Epithelial cell of esophagus (primary cell): ENCODE measurements at places on chromosomes 12 and 14.

DNA sequence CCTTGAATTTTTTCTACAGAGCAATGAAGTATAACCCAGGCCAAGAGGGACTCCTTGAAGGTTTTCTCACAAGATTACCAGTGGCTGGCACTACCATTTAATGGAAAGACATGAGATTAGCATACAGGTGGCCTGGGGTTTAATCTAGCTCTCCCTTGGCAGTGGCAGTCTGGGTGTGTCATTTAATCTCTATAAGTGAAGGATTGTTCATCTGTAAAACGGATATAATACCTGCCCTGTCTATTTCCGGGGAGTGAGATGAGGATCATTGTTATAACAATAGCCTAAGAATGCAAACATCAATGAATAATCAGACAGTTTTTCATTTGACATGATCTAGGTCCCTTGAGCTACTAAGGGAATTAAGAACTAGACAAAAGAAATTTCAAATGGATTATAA lies 168.7 kb upstream of the CPNE8 start:
- DNase-seq = peak; percentile 14

DNA sequence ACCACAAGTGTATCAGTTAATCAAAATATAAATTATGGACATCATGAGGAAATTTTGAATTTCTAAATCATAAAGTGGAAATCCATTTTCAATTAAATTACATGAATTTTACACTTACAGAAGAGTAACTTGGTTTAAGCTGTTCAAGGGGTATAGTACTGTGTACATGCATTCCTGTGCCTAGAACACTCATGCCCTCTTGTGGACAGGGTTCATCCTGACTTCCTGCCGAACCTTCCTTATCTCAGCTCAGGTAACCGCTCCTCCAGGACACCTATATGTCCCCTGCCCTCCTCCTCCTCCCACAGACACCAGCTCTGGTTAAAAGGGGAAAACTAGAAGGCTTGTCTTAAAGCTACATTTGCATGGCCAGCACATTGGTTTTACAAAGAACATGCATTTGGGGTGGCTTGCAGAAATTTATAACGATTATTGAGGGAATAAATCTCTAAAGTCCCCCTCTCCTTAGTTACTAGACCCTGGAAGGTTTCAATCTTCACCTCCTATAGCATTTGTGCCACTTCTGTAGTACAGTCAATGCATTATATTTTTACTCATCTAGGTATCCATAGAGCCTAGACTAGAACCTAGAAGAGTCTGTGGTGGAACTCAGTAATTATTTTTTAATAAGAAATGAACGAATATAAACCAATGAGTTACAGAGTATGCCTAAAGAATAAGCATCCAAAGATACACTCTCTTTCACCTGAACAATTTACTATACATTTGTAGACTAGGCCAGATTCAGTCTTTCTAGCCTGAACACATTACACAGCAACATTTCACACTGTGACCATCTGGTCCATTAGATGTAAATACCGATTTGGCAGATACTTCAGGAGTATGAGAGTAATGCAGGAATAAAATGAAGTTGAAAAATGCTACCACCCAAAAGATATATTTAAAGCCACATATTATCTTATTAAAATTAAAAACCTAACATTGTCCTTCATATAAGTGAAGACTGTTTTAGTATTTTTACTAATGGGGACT lies 345.6 kb downstream of the PAWR start:
- peak; percentile 71 for DNase-seq

DNA sequence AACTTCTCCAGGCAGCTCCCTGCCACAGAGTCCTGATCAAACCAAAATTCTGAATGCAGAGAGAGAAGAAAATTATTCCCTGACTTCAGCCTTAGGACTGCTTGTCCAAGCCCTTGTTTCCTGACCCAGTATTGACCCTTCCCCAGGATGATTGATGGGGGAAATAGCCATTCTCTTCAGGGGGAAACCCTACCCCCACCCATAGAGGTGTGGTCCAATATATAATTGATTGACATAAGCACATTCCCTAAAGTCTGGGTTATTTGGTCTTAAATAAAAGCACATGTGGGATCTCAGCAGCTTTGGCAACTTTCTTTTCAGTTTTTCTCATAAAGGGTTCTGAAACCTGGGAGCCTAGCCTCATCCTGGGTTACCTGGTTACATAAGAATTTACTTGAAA lies 201.2 kb upstream of the DDHD1 start:
- DNase-seq = no peak

DNA sequence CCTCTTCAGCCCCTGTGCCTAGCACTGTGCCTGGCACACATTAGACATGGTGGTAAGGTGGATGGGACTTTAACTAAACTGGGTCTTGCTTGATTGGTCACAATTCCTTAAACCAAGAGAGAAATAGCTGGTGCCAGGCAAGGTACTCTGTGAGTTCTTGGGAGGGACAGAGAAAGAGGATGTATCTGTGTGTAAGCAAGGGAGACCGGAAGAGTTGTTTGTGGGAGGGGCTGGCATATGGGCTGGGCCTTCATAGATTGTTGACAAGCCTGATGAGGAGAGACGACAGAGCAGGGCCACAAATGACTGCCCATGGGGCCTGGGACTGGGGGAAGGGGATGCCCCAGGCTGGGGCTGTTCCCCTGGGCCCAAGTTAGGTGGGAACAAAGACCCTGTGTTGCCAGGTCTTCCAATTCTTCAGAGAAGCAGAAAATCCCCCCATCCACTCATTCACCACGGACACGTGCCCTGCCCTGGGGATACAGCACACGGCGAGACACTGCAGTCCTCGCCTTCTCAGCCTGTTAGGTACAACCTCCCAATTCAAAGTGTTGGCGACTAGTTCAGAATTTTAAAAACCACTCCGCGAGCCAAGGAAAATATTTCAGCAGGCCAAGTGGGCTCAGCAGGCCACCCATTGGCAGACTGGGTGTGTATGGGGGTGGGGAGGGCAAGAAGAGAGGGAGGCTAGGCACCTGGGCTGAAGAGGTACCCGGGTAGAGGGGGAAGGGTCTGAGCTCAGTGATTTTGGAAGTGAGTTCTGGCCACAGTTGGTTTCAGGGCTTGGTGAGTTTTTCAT lies 11.4 kb upstream of the CYP46A1 start:
- DNase-seq = no peak

GRCh38 chr12:51871126-51871525 lies 16.8 kb upstream of the ANKRD33 start:
- no peak for DNase-seq

DNA sequence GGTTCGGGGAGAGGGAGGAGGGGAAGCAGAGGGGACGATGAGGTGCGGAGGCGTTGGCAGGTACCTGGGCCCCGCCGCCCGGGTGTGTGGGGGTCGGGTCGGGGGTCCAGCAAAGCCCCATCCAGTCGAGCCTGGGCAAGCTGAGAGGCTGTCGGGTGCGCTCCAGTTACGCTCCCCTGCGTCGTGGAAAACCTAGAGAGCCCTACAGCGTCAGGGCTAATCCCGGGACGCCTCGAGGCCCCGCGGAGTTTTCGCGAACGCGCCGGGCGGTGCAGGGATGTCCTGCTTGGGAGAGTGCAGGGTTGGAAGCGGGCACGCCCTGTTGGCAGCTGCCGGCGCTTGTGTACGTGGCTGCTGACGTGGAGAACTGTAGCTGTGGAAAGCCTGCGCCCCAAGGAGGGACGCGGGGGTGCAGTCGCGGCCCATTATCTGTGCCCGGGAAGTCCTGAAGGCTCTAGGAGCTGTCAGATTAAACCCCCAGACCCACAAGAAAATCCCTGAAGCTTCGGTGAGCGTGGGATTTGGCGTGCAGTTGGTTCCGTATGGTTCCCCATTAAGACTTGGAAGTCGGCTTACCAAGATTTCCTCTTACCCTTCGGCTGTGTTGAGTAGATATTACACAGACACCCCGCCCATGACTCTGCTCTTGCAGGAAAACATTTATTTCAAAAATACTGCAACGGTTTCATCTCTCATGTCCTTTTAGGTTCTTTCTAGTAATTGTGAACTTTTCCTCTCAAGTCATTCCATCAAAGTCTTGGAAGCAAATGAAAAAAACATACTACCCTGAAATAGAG lies 11.3 kb upstream of the SLC38A2 start:
- DNase-seq = peak; percentile 93

DNA sequence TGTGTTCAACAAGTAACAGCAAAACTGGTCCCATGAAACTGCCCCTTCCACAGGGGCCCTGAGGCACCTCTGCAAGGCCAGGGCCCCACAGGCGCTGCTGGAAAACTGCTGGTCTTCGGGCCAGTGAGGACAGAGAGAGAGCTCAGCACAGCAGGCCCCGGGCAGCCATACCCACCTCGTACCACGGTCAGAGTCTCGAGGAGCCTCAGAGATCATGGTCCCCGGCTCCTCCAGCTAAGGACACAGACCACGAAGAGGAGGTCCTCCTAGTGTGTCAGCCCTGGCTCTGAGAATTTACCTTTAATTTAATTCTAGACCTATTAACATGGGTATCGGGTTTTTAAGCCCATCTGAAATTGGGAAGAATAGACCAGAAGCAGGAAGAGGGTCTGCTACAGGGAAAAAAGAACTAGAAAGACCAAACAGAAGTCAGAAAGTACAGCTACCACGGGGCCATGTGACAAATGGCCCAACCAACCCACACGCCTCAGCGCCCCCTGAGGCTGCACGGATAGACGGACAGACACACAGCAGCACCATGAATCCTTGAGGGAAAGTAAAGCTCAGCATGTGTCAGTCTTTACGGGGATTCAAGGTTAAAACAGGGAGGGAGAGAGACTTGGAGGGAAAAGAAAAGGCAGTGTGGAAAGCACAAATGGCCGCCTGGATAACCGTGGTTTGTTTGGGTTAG lies 22.9 kb downstream of the ANKRD9 start:
- DNase-seq = no peak

GRCh38 chr14:23160924-23161522 lies 22.4 kb downstream of the SLC7A8 start:
- DNase-seq = peak; percentile 95

GRCh38 chr12:94677778-94678177 lies 27.4 kb upstream of the TMCC3 start:
- peak; percentile 93 for DNase-seq

DNA sequence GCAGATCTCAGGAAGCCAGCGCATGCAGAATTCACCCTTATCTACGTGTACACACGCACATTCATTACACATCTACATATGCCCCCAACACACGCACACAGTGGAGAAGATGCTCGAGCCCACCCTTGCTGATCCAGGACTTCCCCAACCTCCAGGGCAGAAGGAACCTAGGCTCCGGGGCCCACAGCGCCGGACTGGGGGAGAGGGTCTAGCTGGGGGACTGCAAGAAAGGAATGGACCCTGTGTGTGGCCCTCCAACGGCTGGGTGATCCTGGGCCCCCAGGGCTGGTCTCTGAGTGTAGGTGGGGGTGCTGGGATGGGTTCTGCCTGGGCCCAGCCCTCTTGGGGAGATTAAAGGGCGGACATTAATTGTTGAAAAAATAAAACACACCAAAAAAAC lies 128.1 kb upstream of the C14orf180 start:
- no peak for DNase-seq

- no peak for DNase-seq
Observed at GRCh38 chr12:91785655-91786498, 359.8 kb downstream of the BTG1 start.

GRCh38 chr12:48379794-48380193 lies 29.1 kb upstream of the ZNF641 start:
- peak; percentile 48 for DNase-seq

DNA sequence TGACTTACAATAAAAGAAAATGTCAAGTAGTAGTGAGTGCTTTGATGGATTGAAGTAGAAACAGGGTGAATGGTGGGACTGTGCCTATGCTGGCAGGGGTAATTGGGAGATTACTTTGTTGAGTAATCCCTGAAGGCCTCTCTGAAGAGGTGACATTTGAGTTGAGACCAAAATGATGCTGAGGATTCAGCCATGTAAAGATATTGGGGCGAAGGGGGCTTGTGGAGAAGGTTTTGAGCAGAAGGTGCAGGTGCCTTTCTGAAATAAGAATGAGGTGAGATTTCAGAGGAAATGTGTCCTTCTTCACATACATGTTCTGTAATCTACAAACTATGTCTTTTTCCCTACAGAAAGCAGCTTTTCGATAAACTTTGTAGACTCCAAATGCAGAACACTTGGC lies 8.0 kb downstream of the GNG2 start:
- no peak for DNase-seq

DNA sequence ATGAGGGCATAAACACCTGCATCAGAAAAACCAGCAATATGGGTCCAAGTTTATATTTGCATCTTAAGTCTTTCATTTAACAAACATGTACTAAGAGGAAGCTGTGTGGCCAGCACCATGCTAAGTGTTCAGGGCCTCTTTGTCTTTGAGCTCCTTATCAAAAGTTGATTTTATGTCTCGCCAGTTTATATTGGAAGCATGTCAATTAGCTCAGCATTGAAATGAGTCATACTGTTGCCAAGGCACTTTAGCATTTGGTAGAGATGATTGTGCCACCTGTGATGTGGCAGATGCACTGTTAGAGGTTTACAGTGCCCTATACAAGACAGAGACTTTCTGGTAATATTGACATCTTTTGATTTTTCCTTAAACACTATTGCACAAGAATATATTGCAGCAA lies 68.5 kb downstream of the BHLHE41 start:
- peak; percentile 62 for DNase-seq

GRCh38 chr12:109715310-109716091 lies 1.9 kb downstream of the FAM222A start:
- no peak for DNase-seq

DNA sequence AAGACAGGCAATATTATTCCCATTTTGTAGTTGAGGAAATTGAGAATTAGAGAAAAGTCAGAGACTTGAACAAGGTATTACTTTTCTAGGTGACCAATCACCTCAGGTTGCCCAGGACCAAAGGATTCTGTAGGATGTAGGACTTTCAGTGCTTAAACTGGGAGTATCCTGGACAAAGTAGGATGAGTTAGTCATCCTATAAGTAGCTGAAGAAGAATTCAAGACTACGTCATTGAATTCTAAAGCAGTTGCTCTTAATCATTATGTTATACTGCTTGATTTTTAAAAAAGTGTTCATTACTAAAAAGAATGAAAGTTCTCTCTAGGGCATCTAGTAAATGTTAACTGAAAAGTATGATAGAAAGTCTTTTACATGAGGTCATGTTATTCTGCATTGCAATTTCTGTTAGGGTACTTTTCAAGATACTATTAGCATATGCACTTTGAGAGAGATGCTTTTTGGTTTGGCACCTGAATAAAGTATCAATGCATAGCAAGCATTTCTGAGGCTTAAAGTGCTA lies 101.7 kb downstream of the RTN1 start:
- no peak for DNase-seq

DNA sequence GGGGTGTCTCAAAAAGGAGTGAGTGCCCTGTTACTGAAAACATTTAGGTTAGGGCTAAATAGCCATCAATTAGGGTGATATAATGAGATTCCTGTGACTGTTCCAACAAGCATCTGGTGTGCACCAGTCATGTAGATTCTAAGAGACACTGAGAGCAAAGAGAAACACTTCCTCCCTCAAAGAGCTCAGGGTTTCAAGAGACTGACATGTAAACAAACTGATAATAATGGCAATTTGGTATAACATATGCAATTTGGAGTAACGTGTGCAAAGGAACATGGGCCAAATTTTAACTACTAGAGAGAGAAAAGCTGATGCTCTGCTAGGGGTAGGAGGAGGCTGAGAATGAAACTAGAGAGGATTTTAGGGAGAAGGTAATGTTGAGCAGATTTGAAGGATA lies 237.1 kb downstream of the BMP4 start:
- no peak for DNase-seq

- peak; percentile 47 for DNase-seq
Observed at GRCh38 chr14:72024043-72024407, 91.8 kb downstream of the RGS6 start.
